ENCODE measurements at places on chromosomes 12 and 14. TPM values are rescaled to one million over a fixed set of nuclear protein-coding genes. Genes with fewer than 3 reads are reported as not detected.

The SLC5A8 gene
- not detected for total RNA-seq

The SOS2 gene
- total RNA-seq = 4.6 TPM

The BICDL1 gene
- total RNA-seq = 2.3 TPM

The GALNT16 gene
- total RNA-seq = 3.9 TPM

The TMEM233 gene
- 0.06 TPM for total RNA-seq

The RPS6KA5 gene
- 2.0 TPM for total RNA-seq

The TPH2 gene
- total RNA-seq = not detected

The PLEKHD1 gene
- not detected for total RNA-seq

The MIPOL1 gene
- 2.6 TPM for total RNA-seq

The NANOG gene
- total RNA-seq = not detected

The JAG2 gene
- total RNA-seq = 13.6 TPM

The RFX4 gene
- total RNA-seq = not detected

The ATL1 gene
- total RNA-seq = 4.2 TPM

The CD69 gene
- total RNA-seq = not detected

The GARIN6 gene
- total RNA-seq = not detected

Measured in A549 treated with RU486 at 1 μM for 4 hours (cell line).